Muscle of back (tissue), 13 donors: ENCODE measurements at places on chromosomes 1 and 21. TPM values are rescaled to one million over a fixed set of nuclear protein-coding genes. Genes with fewer than 3 reads are reported as not detected.

Gene CNKSR1
- polyA plus RNA-seq: 2.1 TPM

Gene USP33
- 44.8 TPM for polyA plus RNA-seq

Gene TMEM167B
- 34.8 TPM for polyA plus RNA-seq

Gene CD1B
- not detected for polyA plus RNA-seq

Gene MAP1LC3C
- 22.1 TPM for polyA plus RNA-seq

Gene TAS1R1
- 4.6 TPM for polyA plus RNA-seq

Gene LINGO4
- polyA plus RNA-seq: 0.59 TPM

Gene FBLIM1
- 33.4 TPM for polyA plus RNA-seq

Gene CFH
- polyA plus RNA-seq: 84.9 TPM

Gene PPP1R15B
- 29.3 TPM for polyA plus RNA-seq

Gene MAB21L3
- polyA plus RNA-seq: not detected

Gene OR2T35
- polyA plus RNA-seq: not detected

Gene STX12
- 34.0 TPM for polyA plus RNA-seq

Gene PEAR1
- 26.5 TPM for polyA plus RNA-seq

Gene TNFRSF4
- 2.1 TPM for polyA plus RNA-seq

Gene IKBKE
- polyA plus RNA-seq: 2.3 TPM

Gene F5
- 0.24 TPM for polyA plus RNA-seq

Gene SPRR2G
- polyA plus RNA-seq: 0.48 TPM

Gene RCAN1
- polyA plus RNA-seq: 23.8 TPM

Gene MYCL
- 9.3 TPM for polyA plus RNA-seq

Gene C1QC
- polyA plus RNA-seq: 23.6 TPM

Gene TGFB2
- polyA plus RNA-seq: 60.1 TPM

Gene KCNK1
- 1.9 TPM for polyA plus RNA-seq

Gene GJA9
- polyA plus RNA-seq: not detected

Gene TNFRSF1B
- 13.2 TPM for polyA plus RNA-seq

Gene DRAXIN
- polyA plus RNA-seq: 0.34 TPM

Gene KANK4
- 13.3 TPM for polyA plus RNA-seq

Gene CITED4
- 1.7 TPM for polyA plus RNA-seq

Gene AJAP1
- 0.68 TPM for polyA plus RNA-seq

Gene C1orf141
- 0.32 TPM for polyA plus RNA-seq

Gene CELA3B
- 0.99 TPM for polyA plus RNA-seq

Gene STMN1
- polyA plus RNA-seq: 500 TPM

Gene RIMS3
- polyA plus RNA-seq: 0.73 TPM

Gene VWA5B1
- 0.34 TPM for polyA plus RNA-seq

Gene PLOD1
- 215 TPM for polyA plus RNA-seq

Gene TSPAN1
- 0.32 TPM for polyA plus RNA-seq

Gene FCRL5
- 0.08 TPM for polyA plus RNA-seq

Gene ITLN2
- not detected for polyA plus RNA-seq

Gene DMRTA2
- not detected for polyA plus RNA-seq

Gene C1orf210
- polyA plus RNA-seq: not detected

Gene SYTL1
- polyA plus RNA-seq: 1.1 TPM

Gene CFHR1
- 0.90 TPM for polyA plus RNA-seq

Gene CDA
- polyA plus RNA-seq: 0.91 TPM

Gene NUF2
- 15.7 TPM for polyA plus RNA-seq

Gene MLLT11
- polyA plus RNA-seq: 15.2 TPM

Gene FAM163A
- 0.37 TPM for polyA plus RNA-seq

Gene ARTN
- polyA plus RNA-seq: 2.7 TPM

Gene COL8A2
- polyA plus RNA-seq: 35.9 TPM

Gene DNAJB4
- polyA plus RNA-seq: 72.8 TPM

Gene SH2D5
- 0.40 TPM for polyA plus RNA-seq

Gene LRRC39
- polyA plus RNA-seq: 254 TPM

Gene APOBEC4
- polyA plus RNA-seq: not detected

Gene WDR64
- polyA plus RNA-seq: 0.25 TPM

Gene CD2
- 0.45 TPM for polyA plus RNA-seq

Gene TIAM1
- 9.3 TPM for polyA plus RNA-seq

Gene ECM1
- polyA plus RNA-seq: 4.4 TPM

Gene DSTYK
- polyA plus RNA-seq: 8.0 TPM
